ENCODE measurements at places on chromosomes 1 and 21.

DNA sequence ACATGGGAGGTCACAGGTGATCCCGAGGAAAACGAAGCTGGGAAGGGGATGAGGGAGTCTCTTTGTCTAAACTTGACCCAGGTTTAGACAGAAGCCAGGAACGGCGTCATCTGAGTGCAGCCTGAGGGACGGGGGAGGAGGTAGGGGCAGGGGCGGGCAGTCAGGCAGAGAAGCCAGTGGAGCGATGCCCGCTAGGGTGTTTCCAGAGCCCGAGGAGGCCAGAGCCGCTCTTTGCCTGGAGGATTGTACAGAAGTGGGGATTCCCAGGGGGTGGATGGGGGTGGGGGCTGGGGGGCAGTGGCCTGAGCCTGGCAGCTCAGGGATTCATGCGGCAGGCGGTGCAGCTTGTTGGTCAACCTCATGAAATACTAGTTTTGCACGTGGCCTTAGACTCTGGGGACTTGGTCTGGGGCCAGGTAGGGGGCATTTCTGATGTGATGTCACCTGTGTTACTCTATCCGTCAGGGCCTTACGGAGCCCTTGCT, 58.4 kb downstream of the VPS26C start:
- DNase-seq = no peak

DNA sequence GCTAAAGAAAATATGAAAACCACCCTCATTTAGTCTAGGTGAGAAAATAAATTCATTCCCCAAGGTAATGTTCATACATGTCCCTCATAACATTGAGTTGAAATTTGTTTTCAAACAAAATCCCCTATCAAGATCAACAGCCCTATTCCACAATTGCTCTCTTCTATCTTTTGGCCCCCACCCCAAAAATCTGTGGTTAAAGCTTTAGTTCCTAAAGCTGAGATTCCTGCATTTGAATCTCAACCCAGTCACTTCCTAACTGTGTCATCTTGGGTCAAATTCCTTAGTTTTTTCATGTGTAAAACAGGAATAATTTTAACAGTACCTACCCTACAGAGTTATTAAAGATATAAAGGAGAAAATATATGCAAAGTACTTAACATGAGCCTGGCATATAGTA, 22.0 kb downstream of the KIAA0319L start:
- no peak for DNase-seq

DNA sequence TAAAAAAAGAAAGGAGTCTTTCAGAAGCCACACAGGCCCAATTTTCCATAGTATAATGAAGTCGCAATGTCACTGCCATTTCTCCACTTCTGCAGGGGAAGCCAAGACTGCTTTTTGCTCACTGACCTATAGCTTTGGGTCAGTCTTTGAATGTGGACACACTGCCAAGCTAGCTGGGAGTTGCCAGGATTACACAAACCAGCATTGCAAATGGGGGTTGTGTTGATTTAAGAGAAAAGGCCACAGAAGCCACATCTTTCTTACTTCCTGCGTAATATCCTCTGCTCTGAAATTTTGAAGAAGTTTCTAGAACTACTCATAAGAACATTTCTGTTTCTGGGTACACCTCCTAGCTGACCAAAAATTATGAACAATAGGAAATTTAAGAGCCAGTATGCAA, 45.8 kb upstream of the SAMSN1 start:
- DNase-seq = no peak

- no peak for DNase-seq
Observed at GRCh38 chr1:244100276-244100675, 49.2 kb downstream of the ZBTB18 start.

DNA sequence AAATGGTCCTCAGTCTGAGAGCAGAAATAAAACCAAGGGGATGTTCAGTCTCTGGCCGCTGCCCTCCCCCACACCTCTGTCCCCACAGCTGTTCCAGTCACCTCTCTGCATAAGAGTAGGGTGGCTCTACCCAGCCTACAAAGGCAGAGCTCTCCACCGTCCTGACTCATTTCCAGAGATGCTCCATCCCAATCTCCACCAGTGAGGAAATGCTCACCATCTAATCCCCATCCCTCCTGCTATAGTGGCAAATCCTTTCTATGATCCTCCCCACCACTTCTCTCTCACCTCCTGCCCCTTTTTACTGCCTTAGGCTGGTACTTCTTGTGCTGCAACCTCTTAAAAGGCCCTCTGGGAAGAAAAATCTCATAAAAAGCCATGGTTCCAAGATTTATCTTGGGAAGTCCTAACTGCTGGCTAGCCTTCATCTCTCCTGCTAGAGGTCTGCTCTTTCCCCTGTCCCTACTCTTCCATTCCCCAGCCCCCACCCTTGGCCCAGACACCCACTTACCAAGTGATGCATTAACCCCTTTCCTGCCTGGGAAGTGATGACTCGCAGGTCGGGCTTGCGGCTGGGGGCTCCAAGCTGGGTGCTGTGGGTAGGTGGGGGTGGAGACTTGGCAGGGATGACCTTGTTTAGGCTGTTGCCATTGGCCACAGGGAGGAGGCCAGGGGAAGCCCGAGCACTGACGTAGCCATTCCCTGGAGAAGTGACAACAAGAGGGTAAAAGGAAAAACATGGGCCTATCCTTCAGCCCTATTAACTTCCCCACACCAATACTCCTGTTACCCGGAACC, 23.9 kb downstream of the MEF2D start:
- no peak for DNase-seq

- DNase-seq = no peak
Observed at GRCh38 chr1:224201383-224201782, 18.3 kb downstream of the DEGS1 start.

DNA sequence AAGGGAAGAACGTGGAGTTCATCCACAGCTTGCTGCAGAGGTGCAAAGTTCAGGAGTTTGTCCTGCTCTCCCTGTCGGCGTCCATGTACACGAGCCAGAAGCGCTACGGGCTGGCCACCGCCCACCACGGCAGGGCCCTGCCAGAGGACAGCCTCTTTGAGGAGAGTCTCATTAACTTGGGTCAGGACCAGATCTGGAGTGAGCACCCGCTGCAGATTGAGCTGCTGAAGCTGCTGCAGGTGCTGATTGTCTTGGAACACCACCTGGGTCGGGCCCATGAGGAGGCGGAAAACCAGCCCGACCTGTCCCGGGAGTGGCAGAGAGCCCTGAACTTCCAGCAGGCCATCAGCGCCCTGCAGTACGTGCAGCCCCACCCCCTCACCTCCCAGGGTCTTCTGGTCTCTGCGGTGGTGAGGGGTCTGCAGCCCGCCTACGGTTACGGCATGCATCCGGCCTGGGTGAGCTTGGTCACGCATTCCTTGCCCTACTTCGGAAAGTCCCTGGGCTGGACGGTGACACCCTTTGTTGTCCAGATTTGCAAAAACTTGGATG, 73.8 kb upstream of the MORC3 start:
- no peak for DNase-seq

DNA sequence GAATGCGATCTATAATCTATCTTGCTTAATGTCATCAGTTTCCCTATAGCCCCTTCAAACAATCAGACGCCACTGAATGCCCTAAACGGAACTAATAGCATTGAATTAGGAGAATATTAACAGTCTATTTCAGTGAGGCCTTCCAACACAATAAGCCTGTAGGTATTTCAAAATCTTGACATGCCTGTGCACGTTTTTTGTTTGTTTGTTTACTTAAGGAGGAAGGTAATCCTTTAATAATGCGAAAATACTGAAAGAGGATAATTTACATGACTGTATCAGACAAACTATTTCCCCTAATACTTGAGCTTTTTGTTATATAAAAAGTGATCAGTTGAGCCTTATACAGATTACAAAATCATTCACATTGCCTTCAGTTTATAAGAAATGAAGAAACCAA, 29.0 kb upstream of the JAK1 start:
- no peak for DNase-seq

GRCh38 chr1:110364221-110364620, 25.0 kb downstream of the RBM15 start:
- no peak for DNase-seq

GRCh38 chr1:95021805-95022643, 50.7 kb downstream of the ALG14 start:
- no peak for DNase-seq
